H9 (cell line): ENCODE measurements at places on chromosomes 13 and 19.

- peak; percentile 85 for DNase-seq
Observed at GRCh38 chr19:55605637-55606470, at the start of gene ZNF865. TSS of gene ZNF865 (plus strand) at chr19:55605647. CDS start at chr19:55613619, 7,972 bp downstream.

- DNase-seq = no peak
Observed at GRCh38 chr19:19649580-19649995, 6.1 kb upstream of the GMIP start.

- DNase-seq = no peak
Observed at GRCh38 chr19:43329989-43330388, 23.5 kb upstream of the CD177 start.

GRCh38 chr19:52200044-52200443 is 10.2 kb downstream of the PPP2R1A start:
- no peak for DNase-seq

DNA sequence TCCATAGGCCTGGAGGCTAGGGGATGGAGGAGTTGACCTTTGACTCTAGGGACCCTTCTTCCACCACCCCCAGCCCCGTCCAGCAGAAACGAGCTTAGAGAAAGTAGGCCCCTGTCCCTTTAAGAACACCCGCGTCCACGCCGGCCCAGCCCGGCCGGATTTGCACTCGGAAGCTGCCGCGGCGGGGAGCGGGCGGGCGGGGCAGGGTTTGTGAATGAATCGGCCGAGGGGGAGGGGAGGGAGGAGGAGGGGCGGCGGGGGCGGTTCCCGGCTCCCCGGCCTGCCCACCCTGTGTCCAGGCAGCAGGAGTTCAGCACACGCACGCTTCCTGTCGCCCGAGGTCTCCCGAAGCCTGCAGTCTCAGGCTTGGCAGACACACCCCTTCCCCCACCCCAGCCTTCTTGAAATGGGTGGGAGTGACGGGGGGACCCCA is 1.5 kb downstream of the UNC13A start:
- DNase-seq = peak; percentile 87

DNA sequence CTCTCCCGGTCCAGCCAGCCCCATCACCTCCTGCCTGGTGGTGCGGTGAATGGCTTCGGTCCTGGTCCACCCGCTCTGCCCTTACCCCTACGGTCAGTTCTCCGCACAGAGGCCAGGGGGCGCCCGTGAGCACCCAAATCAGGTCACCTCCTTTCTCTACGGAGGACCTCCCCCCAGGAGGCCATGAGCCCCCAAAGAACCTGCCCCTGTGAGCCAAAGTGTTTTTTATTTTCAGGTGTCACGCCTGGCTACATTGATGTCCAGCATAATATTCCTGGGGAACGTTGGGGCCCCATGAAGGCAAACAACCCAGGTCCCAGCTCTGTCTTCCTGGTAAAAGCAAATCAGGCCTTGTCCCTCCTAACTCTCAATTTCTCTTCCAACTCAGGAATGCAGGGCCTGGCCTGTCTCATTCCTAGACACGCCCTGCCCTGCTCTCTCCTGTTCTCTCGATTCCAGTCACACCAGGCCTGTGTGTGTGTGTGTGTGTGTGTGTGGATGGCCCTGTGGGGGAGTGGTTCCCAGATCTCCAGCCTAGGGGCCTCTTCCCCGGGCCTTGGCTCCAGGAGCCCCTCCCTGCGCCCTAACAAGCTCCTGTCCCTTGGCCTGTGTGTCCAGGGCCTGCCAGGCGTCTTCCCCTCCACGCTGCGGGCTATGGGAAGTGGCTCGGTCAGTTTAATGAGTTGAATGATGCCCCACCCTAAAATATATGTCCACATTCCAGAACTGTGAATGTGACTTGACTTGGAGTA is 9.7 kb upstream of the GIPC1 start:
- DNase-seq = peak; percentile 90

DNA sequence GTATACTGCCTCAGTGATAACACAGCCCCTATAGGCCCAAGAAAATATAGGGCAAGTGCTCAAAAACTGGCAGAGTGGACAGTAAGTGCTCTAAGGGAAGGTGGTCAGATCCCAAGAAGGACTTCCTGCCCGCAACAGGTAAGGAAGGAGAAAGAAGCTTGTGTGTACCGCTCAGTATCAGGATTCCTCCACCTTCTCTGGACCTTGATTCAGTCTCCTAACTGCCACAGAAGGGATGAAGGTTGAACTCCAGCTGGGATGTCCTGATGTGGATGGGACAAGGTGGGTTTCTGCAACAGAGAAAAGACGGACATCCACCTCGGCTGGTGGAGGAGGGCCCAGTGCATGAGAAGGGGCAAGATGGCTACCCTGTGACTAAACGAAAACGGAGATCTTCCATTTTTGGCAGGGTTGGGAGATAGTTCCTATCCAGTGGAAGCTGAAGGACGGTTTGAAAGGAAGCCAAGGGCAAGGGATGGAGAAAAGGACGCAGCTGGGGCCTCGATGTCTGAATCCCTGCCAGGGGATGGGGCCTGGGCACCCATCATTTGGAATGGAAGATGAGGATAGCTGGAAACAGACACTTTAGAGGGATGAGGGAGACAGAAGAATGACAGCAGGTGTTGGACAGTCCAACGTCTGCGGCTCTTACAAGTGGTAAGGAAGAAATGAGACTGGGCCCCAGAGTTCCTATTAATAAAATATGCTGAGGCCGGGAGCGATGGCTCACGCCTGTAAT is 1.3 kb upstream of the ATF5 start:
- DNase-seq = no peak

DNA sequence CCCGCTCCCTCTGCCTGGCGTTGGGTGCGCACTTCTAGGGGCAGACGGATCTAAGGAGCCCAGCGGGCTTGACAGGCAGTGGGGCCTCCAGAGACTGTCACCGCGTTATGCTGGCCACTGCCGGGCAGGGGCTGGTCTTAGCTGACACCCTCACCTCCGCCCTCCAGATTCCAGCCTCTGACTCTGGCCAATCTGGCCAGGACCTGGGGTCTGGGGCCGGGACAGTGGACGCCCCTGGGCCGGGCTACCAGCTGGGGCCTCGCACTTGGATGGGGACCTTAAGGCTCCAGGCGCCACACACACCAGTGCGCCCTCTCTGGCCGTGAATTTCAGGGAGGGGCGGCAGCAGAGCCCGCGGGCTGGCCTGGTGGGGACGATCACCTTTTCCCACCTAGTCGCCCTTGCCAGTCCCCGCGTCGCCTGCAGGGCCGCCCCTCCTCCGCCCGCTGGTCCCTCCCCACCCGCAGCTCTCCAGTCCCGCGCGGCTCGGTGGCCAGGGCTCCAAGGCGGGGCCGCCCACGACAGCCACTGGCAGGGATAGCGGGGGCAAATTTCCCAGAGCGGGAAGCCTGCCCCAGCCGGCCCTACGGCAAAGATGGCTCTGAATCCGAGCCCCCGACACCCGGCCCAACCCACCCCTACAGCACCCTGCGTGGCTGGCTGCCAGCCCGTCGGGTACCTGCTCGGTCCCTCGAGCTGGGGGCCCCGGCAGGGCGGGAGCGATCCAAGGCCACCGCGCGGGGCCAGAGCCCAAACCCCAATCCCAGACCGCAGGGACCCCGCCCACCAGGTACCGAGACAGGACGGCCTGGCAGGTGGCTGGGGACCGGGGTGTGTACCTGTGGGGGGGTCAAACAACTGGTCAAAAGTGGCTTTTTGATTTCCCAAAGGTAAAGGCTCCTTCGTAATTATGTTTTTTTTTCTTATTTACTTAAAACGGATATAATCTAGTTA is 6.1 kb upstream of the ZNF98 start:
- no peak for DNase-seq

GRCh38 chr19:1847684-1848398 is 442 bp downstream of the REXO1 start:
- no peak for DNase-seq

DNA sequence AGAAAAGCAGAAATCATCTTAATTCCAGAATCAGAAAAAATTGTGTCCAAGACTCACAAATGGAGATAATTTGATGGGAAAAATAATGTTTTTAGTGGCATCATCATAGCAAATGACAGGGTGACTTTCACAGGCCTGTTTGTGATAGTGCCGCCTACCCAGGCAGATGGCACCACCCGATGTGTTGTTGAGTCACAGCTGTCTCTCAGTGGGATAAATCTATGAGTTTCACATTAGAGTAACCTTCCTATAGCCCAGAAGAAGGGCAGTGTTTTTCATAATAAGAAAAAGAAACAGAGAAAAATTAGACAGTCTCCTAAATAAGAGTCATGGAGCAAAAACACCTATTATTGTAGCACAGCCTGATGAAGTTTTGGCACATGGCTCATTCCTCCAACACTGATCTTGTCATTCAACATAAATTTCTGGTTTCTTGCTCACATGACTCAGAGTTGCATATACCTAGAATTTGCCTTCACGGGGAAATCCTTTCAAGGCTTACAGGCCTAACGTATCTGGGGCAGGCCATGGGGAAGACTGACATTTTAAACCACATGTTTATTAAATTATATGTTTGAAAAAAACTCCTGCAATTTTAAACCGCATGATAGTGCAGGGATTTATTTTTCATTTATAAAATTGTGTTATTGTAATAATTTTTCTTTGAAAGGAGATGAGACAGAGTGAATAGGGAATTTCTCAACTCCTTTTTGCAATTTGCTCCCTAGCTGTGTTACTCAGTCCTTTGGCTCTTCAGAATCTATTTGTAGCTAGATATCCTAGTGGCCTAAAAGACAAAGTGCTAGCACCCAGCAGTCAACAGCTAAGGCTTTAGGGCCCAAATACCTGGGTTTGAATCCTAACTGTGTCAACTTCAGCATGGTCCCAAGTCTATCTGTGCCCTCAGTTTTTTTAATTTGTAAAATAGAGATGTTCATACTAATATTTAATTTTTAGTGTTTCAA is 393.7 kb downstream of the NDFIP2 start:
- DNase-seq = no peak
